ENCODE measurements at places on chromosomes 5 and 9. TPM values are rescaled to one million over a fixed set of nuclear protein-coding genes. Genes with fewer than 3 reads are reported as not detected.

DNA sequence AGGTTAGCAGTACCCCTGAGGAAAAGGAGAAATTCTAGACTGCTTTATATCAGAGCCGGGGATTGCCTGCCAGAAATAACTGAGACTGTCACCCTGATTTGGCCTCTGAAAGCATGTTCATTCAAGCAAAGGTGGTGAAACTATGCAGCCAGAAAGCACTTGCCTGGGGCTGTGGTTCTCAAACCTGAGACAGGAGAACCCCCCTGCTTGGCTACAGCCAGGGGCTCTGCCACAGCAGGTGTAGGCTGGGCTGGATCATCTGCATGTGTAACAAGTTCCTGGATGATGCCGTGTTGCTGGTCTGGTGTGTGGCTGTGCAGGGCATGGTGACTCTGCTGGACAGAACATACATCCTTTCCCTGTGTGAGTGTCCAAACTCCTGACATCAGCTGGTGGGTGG, 157.8 kb downstream of the NXNL2 start:
- no peak for DNase-seq

GRCh38 chr5:107630184-107630583, 40.6 kb downstream of the EFNA5 start:
- no peak for DNase-seq

DNA sequence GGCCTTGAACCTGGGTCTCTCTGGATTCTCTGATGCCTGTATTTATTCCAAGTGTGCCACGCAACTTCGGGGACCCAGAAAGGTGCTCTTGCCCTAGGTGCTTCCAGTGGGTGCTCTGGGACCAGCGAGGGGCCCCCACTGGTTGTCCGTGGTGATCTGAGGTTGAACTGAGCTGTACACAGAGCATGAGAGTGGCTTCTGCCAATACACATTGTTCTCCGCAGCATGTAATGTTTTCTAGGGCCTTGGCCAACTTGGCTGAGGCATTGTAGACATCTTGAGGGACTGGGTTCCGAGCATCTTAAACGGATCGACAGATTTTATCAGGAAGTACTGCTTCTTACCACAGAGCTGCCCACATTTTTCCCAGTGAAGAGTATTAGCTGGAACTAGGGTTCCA, 117.9 kb downstream of the MTX3 start:
- DNase-seq = no peak

DNA sequence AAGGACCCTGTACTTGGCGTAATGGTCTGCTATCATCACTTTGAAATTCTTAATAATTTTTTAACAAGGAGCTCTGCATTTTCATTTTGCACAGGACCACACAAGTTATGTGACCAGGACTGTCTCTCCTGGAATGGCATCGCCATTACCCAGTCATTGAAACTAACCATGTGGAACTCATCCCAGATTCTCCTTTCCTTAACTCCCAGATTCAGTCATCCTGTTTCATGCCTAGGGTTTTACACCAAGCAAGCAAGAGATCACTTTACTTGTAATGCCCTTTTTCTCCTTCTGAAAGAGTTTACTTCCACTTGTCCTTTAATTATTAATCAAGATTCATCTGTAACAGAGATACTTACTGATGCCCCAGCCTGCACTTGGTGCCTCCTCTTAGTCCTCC, 12.0 kb downstream of the FRMD3 start:
- DNase-seq = no peak

GRCh38 chr5:143205883-143206195, 197.6 kb downstream of the NR3C1 start:
- no peak for DNase-seq

DNA sequence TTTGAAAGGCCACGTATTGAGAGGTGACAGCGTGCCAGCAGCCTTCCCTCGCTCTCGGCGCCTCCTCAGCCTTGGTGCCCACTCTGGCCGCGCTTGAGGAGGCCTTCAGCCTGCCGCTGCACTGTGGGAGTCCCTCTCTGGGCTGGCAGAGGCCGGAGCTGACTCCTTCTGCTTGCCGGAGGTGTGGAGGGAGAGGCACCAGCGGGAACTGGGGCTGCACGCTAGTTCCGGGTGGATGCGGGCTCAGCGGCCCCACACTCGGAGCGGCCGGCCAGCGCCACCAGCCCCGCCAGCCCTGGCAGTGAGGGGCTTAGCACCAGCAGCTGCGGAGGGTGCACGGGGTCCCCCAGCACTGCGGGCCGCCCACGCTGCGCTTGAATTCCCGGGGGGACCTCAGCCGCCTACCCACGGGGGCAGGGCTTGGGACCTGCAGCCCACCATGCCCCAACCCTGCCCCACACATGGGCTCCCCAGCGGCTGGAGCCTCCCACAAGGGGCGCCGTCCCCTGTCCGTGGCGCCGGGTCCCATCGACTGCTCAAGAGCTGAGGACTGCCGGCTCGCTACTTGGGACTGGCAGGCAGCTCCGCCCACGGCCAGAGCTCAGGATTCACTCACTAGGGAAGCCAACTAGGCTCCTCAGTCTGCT, 4.4 kb upstream of the OTULINL start:
- DNase-seq = no peak

- no peak for DNase-seq
These were observed 724 bp downstream of the TCERG1 start for GRCh38 chr5:146447734-146448380.

DNA sequence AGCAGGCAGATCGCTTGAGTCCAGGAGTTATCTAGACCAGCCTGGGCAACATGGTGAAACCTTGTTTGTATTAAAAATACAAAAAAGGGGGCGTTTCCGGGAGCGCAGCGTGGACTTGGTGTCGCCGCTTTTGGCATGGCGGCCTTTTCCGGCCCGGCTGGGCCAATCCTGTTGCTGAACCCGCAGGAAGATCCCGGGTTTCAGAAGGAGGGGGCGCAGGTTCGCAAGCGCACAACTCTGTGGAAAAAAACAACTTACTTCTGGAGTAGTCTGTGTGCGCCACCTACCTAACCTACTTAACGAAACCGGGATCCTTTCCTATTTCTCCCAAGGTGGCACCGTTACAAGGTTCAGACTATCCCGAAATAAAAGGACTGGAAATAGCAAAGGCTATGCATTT, 198.6 kb downstream of the MSX2 start:
- DNase-seq = no peak

- DNase-seq = no peak
These were observed 57.1 kb upstream of the CER1 start for GRCh38 chr9:14779566-14780022.

DNA sequence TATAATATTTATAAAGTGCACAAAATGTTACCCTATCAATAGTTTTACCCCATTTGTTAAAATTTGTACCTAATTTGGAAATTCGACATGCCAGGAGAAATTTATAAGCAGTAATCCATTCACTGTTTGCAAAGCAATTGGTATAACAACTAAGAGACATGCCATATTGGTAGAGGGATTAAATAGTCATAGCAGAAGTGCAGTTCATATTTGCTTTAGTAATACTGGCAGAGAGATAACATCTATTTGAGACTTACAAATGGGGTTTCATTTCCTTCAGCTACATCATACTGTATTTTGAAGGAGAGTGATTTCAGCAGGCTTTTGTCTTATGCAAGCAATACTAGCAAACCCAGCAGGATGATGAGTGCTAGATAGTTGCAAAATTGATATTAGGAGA, 610.4 kb upstream of the CDH10 start:
- DNase-seq = no peak

DNA sequence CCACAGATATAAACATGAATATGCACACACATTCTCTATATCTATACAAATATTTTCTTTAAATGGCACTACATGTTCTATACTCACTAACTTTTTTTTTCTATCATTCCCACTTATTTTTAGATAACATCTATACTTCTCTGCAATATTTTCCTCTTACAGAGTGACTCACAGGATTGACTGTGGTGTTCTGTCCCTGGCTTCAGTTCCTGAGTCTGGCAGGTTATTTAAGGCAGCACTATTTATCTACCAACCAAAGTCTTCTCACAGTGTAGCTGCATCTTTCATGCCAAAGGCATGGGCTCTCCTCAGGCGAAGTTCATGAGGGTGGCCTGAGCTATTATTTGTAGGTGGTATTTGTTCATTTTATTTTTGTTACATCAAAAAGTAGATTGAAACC, 409.0 kb downstream of the PRR16 start:
- DNase-seq = peak; percentile 1

DNA sequence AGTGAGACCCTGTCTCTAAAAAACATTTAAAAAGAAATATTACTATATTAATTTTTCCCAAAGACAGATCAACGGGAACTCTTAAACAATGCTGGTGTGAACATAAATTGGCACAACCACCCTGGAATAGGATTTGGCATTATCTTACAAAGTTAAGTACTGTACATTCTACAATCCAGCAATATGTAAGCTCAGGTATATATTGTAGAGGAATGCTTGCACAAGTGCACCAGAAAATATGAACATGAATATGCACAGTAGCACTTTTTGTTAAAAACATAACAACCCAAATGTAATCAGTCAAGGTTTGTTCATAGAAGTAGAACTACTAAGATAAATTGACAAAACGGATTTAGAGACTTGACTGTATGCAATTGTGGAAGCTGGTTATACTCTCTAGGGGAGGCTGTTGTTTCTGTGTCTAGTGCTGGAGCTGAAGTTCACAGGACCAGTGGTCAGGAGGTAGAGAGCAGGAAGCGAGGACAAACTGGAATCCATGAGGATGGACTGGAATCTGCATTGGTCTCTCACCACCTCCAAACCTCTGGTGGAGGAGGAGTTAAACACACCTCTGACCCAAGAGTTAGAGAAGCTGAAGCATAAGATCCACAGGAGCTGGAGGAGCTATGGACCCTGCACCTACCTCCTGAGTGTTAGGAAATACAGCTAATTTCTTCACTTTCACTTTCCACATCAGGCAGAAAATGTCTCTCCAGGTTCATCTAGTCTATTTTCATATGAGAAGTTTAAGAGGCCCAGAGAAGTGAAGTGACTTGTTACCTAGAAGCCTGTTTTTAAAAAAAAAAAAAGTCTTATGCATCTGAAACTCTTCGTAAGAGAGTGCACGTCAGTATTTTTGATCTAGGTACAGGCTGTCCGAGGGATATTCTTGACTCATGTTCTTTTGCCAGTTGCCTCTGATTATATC, 20.3 kb upstream of the RIC1 start:
- DNase-seq = peak; percentile 20

GRCh38 chr5:59782856-59783255, 110.7 kb downstream of the PDE4D start:
- no peak for DNase-seq

GRCh38 chr9:36632892-36633291, 60.2 kb downstream of the MELK start:
- DNase-seq = peak; percentile 21

GRCh38 chr9:110933350-110934001, 104.8 kb downstream of the LPAR1 start:
- no peak for DNase-seq

DNA sequence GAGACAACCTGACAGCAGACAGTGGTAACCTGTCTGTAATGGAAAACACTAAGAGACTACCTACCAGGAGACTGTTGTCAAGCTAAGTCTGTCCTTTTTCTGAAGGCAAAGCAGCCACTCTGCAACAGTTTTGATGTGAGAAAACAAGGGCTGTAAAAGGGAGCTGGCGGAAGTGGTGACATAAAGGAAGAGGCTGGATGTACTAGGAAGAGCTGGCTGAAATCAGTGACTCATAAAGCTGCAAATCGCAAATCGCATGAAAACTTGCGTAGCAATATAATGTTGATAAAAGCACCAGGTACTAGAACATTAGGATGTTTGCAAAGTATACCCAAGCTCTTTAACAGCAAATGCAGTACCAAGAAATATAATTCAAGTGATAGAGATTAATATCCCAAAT, 1.4 kb downstream of the NSUN2 start:
- DNase-seq = peak; percentile 44

DNA sequence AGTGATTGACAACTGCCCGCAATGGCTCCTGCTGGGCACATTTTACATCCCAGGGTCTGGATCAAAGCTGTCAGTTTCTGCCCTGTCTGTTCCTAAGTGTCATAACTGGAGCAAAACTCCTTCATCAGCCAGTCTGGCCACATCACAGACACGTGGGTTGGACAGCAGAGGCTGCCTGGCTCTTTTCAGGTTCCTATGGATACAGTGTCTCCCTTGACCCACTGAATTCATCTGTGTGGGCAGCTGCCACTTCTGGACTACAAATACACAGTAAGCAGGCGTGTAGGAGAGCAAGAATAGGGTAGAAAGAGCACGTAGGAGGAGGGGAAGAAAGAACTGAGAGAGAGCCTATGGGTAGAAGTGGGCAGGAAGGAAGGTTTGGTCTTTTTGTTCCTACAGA, 238.0 kb downstream of the ENC1 start:
- no peak for DNase-seq

DNA sequence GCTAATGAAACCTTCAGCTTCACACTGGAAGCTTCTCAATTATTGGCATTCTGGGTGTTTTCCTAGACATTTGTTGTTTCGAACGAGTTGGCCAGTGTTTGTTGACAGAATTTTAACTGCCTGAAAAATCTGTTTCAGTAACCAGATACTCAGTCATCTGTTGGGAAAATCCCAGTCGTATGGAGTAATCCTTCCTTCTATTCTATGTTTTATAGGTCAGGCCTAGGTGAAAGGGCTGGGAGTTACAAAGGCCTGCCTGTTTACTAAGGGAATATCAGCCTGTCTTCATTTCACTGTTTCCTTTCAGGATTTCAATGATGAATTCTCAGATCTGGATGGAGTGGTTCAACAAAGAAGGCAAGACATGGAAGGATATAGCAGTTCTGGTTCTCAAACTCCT, 59.9 kb downstream of the GRAMD2B start:
- peak; percentile 12 for DNase-seq

DNA sequence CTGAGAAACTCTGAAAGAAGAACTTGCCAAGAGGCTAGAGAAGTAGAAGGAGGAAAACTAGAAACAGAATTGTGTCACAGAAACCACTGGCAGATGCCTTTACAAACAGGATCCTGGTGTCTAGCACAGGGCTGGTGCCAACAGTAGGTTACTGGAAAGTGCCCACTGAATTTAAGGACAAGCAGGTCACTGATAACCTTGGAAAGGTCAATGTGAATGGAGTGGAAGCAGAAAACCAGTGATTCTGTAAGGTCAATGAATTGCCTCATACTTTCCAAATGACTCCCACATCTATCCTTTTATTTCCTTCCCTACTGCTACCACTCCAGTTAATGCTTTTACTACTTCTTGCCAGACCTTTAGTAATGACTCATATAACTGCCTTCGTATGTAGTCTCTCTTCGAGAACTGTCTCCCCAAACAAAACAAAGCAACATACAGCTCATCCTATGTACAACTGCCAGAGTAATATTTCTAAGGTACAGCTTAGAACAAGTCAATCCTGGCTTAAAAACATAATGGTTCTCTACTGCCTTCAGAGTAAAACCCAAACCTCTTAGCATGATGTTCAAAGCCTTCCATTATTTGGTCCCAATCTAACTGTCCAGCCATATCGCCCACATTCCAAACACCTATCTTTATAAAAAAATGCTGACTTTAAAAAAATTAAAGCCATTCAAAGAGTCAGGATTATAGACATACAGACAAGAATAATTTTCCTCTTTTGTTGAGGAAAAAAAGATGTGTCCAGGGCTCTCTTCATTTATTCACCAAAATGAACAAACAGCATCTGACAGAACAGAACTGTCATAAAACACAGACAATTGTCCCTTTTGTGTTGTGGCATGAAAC, 52.5 kb downstream of the NR3C1 start:
- DNase-seq = no peak

CREBRF gene
- 11.6 TPM for total RNA-seq

HK3 gene
- total RNA-seq = not detected

IL5 gene
- total RNA-seq = not detected

ADAMTSL2 gene
- 27.2 TPM for total RNA-seq

ADAMTS12 gene
- 25.6 TPM for total RNA-seq

PTGES gene
- 1.4 TPM for total RNA-seq

PLPPR1 gene
- 0.42 TPM for total RNA-seq

SLIT3 gene
- total RNA-seq = 62.5 TPM
